EL (cell line): ENCODE measurements at places on chromosomes 2 and 18.
A peak's percentile ranks its signal among the peaks of the same experiment; 100 is the strongest.

- DNase-seq = no peak
Measured at GRCh38 chr2:227595797-227596196, 2.9 kb upstream of the SCYGR2 start.

GRCh38 chr18:74259347-74259746 is 32.4 kb downstream of the CYB5A start:
- DNase-seq = no peak

DNA sequence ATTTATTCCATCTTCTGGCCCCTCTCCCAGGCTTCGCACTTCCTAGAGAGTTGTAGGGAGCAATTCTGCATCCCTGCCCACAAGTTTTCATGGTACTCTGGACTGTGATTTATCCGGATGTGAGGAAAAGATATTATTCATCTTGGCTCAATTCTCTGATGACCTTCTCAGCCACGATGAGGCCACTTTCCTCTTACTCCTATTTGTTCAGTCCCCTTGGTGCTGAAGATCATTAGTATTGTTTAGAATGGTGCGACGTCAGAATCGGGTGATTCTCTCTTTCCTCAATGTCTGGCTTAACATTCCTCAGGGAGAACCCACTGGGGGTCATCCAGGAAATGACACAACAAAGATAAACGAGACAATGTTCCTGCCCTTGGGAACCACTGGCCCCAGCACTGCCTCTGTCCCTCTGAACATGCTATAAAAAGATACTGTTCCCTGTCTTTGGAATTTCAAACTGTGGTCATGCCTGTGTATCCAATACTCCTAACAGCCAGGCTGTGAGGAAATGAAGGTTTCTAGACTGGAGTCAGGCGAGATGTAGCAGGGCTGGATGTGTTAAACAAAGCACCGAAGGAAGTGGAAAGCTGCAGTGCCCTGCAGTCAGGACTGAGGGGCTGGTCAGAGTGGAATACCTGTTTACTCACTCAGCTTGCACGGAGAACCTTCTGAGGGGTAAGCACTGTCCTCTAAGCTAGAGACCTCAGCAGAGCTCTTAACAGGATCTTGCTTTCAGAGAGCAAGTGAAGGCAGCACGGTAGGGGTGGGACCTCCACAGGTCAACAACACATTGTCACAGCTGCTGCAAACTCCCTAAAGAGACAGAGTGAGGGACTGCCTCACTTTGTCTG is 12.9 kb upstream of the GLI2 start:
- peak; percentile 84 for DNase-seq

DNA sequence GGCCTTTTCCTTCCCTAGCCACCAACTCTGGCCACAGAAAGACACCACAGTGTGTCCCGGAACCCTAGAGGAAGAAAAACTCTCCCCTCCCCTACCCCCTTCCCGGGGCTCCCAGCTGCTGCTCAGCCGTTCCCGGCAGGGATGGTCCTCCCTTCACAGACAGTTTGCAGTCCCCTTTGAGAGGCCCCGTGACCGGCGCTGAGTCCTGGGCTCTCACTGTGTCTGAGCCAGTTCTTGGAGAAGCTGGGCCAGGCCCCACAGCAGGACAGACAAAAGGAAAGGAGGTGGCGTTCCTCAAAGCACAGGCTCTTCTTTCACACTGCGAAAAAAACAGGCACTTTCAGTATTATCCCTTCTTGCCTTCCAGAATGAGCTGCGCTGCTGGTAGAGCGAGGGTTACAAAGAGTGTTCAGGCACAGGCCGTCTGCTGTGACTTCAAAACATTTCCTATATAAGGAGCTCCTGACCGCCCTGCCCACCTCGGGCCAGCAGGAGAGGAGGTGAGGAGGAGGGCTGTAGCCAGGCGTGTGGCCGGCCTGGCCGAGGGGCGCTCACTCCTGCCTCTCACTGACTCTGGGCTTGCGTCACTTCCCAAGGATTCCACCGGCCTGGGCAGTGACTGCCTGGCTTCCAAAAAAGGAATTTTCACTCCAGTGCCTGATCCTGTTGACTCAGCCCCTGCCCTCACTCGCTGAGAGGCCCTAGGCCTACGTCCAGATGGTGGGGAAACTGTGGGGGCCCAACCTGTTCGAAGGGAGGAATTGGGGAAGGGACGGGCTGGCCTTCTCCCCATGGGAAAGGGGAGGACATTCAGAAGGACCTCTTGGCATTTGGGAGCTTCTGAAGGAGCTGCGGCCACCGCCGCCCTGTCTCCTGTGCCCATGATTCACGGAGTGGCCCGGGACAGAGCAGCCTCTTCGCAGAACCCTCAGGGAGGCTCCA is 24.9 kb downstream of the CIDEA start:
- DNase-seq = peak; percentile 99

DNA sequence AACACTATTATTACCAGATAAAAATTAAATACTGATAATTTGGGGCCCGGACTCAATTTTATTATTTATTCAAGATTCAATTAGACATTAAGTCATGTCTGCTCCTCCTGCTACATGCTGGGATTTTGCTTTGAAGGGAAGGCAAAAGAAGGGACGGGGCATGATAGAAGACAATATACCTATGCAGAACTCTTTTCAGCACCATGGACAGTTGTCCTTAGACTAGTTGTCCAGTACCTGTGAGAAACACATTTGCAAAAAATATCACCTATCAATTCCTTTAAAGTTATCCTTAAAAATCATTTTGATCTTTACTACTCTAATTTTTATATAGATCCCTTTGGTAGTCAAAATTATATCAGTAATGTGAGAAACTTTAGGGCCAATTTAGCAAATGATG is 100.2 kb upstream of the SULT1C3 start:
- DNase-seq = peak; percentile 4

- no peak for DNase-seq
Measured at GRCh38 chr2:132980304-132980703, 310.3 kb upstream of the LYPD1 start.

GRCh38 chr18:23861326-23861725 is 153.2 kb upstream of the TTC39C start:
- no peak for DNase-seq
